Right atrium auricular region (tissue), 2 donors: ENCODE measurements at places on chromosomes 12 and 14. TPM values are rescaled to one million over a fixed set of nuclear protein-coding genes. Genes with fewer than 3 reads are reported as not detected.

DTD2 gene
- total RNA-seq: 18.3 TPM

ACOT6 gene
- total RNA-seq: not detected

TAS2R9 gene
- not detected for total RNA-seq

DNA sequence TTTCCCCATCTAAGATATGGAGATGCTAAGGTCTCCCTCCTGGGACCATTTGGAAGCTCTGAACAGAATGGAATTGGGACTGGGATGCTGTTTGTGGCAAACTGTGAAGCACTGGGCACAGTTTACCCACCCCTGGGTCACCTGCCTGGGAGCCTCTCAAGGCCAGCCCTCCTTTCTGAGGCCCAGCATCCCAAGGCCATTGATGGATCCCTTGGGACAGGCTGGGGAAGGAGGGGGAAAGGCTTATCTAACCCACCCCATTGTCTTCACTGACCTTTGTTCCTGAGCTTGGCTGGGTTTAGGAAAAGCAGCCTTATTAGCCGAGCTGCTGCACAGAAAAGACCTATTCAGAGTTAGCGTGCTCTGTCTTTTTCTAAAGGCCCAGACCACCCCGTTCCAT lies 5.2 kb downstream of the CCDC85C start:
- no peak for DNase-seq
